ENCODE measurements at places on chromosomes 16 and 17. TPM values are rescaled to one million over a fixed set of nuclear protein-coding genes. Genes with fewer than 3 reads are reported as not detected.

TTLL6 gene
- total RNA-seq = not detected

DNA sequence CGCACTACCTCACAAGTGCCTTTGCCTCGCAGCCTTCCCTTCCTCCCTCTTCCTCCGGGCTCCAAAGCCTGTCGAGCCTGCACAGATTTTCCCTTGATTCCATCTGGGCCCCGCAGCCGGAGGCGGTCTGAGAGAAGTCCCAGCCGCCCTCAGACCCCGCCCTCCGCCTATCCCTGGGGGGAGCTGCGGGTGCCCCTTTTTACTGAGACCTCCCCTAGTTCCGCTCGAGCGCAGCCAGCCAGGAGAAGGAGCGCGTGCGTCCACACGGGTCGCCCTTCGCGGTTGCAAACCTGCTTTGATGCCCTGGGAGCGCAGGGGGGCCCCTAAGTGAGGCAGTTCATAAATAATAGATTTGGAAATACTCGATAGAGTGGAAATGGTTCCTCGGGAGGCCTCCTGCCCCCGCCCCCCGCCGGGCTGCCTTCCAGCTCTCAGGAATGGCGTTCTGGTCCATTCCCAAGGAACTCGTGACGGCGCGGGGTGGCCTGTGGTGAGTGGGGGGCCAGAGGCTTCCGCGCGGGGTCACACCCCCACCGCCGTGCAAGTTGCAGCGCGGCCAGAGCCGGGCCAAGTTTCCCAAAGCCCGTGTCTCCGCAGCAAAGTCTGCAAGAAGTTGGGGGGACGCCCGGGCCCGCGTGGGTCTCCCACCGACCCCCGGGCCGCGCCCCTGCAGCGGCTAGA, 610 bp downstream of the C16orf74 start:
- H3K27ac ChIP-seq = no peak overlapping the region
- H3K27me3 ChIP-seq = peaks cover 37% of the 10 kb centered on the region
- H3K4me3 ChIP-seq = peak overlapping the region; percentile 44
- peaks cover 16% of the 10 kb centered on the region for H3K4me1 ChIP-seq
- no peaks in the 10 kb centered on the region for H3K36me3 ChIP-seq

DNA sequence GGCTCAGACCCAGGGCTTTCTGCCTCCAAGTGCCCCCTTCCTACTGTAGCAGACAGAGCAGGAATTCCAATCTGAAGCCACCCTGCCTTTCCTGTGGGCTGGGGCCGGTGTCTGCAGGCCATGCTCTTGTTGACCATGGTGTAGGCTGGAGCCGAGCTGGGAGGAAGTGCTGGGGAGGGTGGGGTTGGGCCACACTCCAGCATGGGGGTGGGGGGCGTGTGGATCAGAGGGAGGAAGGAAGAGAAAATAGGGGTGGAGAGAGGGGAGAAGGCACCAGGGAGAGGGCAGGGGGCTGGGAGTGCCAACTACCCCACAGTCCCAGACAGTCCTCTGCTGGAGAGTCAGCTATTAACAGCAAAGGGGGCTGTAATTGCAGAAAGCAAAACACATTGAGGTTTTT, 54.3 kb upstream of the JPH3 start:
- H3K27ac ChIP-seq = no peak overlapping the region
- no peaks in the 10 kb centered on the region for H3K36me3 ChIP-seq

- H3K4me1 ChIP-seq = no peaks in the 10 kb centered on the region
- H3K4me3 ChIP-seq = no peak overlapping the region
- H3K27me3 ChIP-seq = no peaks in the 10 kb centered on the region
- H3K36me3 ChIP-seq = peaks cover 71% of the 10 kb centered on the region
- DNase-seq = no peak
Observed at GRCh38 chr17:67150826-67151225, 94.2 kb downstream of the HELZ start.

GRCh38 chr16:59170099-59170712, 436.1 kb upstream of the GOT2 start:
- H3K4me1 ChIP-seq = no peaks in the 10 kb centered on the region
- no peaks in the 10 kb centered on the region for H3K36me3 ChIP-seq
- H3K27me3 ChIP-seq = no peaks in the 10 kb centered on the region
- no peak for DNase-seq
- H3K4me3 ChIP-seq = no peak overlapping the region
